ENCODE measurements at places on chromosomes 6 and 20.

GRCh38 chr20:48205281-48205782, 420.1 kb upstream of the SULF2 start:
- no peak for DNase-seq

- DNase-seq: no peak
Measured at GRCh38 chr6:89952105-89952671, 57.9 kb downstream of the GJA10 start.

DNA sequence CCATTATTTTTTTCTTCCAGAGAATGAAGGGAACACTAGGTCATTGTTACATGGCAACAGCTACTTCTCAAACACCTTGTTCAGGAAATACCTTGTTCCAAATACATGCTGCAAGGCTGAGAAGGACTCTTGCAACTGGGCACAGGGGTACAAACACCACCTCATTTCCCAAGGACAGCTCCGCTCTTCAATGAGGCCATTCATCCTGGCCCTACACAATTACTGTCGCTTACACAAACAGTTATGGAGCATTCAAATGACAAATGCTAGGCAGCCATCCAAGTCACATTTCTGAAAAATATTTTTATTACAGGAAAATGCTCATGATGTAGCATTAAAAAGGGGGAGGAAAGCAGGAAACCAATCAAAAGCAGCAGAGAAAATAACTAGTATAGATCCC, 611.9 kb downstream of the DHX35 start:
- no peak for DNase-seq

DNA sequence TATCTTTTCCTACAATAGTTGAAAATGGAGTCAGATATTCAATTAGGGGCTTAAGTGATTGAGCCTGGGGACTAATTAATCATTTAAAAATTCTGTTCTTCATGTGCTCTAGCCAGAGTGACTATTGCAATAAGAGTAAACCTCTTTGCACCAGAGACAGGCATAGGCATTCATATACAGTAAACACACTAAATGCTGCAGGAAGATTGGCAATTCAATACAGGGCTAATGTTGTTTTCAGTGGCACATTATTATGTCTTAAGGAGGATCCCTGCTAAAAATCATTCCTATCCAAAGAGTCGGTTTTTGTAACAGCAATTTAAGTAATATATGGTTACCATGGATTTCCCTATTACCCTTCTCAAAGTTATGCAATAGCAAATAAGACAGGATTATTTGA, 1.2 kb downstream of the PDE7B start:
- DNase-seq: no peak

GRCh38 chr20:11275740-11276139, 601.9 kb upstream of the JAG1 start:
- no peak for DNase-seq

- no peak for DNase-seq
Measured at GRCh38 chr20:51562332-51563173, 20.0 kb upstream of the NFATC2 start.

DNA sequence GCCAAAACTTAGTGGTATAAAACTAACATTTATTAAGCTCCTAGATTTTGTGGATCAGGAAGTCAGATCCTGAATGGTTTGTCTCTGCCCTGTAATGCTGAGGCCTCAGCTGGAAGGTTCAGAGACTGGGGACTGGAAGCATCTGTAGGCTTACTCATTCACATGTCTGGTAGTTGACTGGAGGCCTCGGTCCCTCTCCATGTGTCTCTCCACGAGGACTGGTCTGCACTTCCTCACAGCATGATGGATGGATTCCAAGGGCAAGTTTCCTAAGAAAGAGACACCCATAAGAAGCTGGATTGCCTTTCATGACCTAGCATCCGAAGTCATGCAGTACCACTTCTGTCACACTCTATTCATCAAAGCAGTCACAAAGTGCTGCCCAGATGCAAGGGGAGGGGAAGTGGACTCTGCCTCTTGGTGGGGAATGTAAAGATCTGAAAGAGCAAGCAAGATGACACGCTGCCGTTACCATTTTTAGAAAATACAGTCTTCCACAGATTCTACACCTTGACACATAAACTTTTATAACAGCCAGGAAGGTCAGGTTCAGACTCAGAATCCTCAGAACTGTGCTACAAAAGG, 17.2 kb upstream of the MDGA1 start:
- no peak for DNase-seq

Data from cortex of kidney (tissue), 1 donor.